ENCODE measurements at places on chromosomes 2 and 18.

- DNase-seq, result no peak
These were observed 140.4 kb upstream of the ALPP start for GRCh38 chr2:232238108-232238507.

GRCh38 chr18:23194155-23194996 lies 59.1 kb downstream of the CABLES1 start:
- no peak for DNase-seq

GRCh38 chr2:11945139-11946126 lies 199.0 kb downstream of the LPIN1 start:
- no peak for DNase-seq

GRCh38 chr18:58838165-58838860 lies 26.4 kb upstream of the ZNF532 start:
- DNase-seq, result no peak

All from retinal pigment epithelial cell (primary cell).